Stimulated activated CD4-positive, alpha-beta T cell treated with anti-CD3 and anti-CD28 coated beads, Interleukin-15, amount 100 ng/mL, for 1 hour (primary cell): ENCODE measurements at places on chromosomes 12 and 14.

GRCh38 chr12:2248901-2249381, 196.2 kb downstream of the CACNA1C start:
- DNase-seq: no peak

GRCh38 chr12:48356041-48356768, 5.5 kb upstream of the ZNF641 start:
- DNase-seq: no peak

- DNase-seq: no peak
Observed at GRCh38 chr14:96083667-96084320, 44.6 kb downstream of the C14orf132 start.

GRCh38 chr14:31457665-31458659, 656 bp upstream of the DTD2 start:
- DNase-seq: no peak

DNA sequence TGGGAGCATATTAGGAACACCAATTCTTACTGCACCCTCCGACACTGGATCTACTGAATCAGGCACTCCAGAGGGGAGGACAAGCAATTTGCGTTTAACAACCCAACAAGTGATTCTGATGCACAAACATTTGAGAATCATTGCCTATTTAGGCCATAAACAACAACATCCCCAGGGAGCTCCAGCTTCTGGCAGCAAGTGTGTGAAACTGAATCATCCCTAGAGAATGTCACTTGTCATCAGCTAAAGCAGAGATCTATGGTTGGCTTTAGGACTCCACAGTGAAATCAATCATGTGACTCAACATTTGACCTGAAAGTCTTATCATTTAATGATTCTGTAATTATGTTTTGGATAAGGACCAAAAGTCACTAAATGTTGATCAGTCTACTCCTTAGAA, 505.0 kb upstream of the FLRT2 start:
- no peak for DNase-seq

GRCh38 chr12:68871921-68872320, 61.0 kb downstream of the CPM start:
- DNase-seq: no peak

DNA sequence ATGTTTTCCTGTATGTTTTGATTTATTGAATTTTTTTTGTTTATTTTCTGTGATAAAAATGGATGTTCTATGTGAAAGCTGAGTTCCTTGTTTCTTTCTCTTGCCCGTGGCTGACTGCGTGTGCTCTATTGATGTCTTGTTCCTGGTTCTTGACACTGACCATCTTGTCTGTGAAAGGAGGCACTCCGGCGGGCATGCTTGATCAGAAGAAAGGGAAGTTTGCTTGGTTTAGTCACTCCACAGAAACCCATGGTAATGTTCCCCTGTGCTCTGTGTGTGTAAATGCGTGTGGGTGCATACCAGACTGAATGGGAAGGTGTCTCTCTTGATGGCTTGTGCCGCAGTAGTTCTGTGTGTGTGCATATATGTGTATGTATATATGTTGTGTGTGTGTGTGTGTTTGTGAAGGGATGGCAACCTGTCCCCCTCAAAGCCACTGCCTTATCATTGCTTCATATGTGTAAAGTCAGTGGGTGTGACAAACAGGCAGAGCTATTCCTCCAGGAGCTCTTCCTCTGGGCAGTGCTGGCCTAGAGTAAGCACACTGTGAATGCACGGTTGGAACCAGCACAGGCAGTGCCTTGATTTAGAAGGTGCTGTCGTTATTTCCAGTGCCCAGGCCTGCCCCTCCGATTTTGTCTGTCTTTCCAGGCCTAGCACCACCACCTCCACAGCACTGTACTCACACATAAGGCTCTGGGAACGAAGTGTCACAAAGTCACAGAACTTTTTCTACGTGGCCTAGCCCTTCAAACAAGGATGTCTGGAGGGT, 247.3 kb upstream of the FKBP4 start:
- DNase-seq: no peak

DNA sequence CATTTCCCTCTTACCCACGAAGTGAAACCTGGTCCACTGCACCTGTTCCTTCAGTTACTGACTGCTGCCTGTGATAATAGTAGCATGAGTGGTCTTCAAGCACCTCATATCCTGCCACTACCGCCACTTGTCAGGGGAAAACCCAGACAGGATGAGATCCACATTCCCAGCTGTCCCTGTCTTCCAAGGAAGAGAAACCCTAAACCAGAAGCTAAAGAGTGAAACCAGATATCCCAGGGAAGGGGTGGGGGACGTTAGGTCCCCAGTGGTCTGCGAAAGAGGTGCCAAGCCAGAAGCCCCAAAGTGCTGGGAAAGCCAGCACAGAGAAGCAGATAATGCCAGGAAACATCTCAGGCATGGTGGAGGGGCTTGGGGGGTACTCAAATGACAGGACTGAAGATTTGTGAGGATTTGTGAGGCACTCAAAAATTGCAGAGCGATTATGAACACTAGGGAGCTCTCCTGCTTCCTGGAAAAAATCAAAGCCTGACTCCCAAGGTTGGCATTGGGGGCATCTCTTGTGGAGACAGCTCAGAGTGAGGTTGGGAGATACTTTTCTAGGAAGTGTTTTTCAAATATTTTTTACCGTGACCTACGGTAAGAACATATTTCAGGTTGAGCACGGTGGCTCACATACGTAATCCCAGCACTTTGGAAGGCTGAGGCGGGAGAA, 77.9 kb downstream of the TMEM30B start:
- no peak for DNase-seq

DNA sequence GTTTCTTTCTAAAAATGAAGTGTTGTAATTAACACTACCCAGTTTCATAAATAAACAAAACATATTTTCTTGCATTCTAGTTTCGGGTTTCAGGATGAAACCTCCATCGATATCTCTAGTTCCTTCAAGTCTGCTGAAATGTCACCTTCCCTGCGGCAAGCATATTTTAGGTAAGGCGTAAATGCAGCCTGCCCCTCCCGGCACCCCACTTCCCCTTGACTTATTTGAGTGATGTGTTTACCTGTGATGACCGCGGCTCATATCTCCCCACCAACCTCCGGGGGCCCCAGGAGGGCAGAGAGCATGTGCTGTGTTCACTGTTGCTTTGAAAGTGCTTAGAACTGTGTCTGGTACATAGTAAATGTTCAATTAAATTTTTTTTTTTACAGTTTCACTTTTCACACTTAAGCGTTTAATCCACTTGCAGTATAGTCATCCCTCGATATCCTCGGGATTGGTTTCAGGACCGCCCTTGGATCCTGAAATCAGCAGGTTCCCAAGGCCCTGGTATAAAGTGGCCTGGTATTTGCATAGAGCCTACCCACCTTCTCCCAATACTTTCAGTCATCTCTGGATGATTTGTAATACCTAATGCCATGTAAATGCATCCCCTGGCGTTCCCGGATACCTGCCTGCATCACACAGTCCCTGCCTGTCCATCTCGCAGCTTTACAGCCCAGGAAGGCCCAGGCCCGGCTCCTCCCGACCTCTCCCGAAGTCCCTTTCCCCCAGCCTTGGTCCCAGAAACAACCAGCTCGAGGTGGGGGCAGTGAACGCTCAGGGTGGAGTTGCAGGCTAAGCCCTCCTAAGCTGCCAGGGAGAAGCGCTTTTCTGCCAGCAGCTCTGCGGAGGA, 40.2 kb upstream of the FBRSL1 start:
- no peak for DNase-seq

- DNase-seq: no peak
Observed at GRCh38 chr14:73526036-73526984, 10.6 kb upstream of the ACOT1 start.

DNA sequence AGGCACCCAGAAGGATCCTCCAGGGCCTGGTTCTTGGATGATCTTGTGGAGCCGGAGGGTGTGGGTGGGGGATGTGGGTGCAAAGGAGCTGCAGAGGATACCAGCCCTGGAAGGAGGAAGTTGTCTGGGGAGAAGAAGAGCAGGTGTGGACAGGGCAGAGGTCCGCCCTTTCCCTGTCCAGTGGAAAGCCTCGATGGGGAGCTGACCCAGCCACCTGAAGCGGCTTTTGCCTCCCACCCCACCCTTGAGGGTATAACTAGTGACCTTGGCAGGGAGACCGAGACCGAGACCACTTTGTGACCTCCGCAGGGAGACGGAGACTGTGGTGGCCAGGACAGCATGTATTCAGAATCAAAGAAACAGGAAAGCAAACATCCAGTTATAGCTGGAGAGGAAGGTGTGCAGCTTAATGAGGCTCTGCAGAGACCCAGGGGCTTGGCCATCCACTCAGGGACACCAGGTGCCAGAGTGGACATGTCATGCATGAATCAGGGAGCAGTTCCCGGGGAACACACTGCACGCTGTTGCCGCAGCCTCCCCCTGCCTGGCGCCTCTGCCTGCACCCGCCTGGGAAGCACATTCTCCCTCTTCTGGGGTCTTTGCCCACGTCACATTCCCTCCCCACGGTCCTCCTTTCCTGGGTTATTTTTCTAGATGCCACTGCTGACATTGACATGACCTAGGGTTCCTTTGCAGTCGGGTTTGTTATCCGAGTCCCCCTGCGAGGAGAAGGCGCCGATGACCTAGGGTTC, 87.7 kb downstream of the ADGRD1 start:
- no peak for DNase-seq
